ENCODE measurements at places on chromosomes 12 and 14.

DNA sequence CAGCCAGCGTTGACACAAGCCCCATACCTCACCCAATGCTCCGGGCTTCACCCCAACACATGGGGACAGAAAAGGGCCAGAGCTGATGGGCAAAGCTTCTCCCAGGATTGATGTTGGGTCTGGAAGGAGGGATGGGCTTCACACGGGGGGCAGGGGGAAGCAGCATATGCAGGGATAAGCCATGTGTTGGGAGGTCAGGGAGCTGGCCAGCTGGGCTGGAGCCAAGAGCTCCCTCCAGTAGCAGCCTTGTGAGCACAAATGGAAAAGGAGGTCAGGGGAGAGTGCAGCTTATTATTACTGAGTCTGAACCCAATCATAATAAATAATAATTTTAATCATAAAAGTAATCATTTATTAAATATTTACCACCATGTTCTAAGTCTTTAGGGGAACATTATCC is 9.3 kb downstream of the PLEKHD1 start:
- DNase-seq: no peak

DNA sequence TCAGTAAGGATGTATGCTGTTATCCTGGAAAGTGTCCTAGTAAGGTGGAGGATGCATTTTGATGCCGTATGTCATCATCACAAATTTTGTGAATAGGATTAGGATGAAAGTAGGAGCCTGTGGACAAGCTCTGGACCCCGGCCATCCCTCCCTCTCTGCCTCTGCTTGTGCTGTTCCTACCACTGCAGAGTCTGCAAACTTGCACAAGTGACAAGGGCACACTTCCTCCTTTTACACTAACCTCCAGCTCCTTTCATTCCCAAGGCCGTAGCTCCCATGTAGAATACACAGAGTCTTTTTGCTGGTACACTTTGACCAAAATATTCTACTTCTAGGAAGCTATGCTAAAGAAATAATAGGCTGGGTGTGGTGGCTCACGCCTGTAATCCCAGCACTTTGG is 13.3 kb upstream of the TMCC3 start:
- DNase-seq: no peak

- no peak for DNase-seq
These were observed 104.0 kb upstream of the CCND2 start for GRCh38 chr12:4169531-4169930.

DNA sequence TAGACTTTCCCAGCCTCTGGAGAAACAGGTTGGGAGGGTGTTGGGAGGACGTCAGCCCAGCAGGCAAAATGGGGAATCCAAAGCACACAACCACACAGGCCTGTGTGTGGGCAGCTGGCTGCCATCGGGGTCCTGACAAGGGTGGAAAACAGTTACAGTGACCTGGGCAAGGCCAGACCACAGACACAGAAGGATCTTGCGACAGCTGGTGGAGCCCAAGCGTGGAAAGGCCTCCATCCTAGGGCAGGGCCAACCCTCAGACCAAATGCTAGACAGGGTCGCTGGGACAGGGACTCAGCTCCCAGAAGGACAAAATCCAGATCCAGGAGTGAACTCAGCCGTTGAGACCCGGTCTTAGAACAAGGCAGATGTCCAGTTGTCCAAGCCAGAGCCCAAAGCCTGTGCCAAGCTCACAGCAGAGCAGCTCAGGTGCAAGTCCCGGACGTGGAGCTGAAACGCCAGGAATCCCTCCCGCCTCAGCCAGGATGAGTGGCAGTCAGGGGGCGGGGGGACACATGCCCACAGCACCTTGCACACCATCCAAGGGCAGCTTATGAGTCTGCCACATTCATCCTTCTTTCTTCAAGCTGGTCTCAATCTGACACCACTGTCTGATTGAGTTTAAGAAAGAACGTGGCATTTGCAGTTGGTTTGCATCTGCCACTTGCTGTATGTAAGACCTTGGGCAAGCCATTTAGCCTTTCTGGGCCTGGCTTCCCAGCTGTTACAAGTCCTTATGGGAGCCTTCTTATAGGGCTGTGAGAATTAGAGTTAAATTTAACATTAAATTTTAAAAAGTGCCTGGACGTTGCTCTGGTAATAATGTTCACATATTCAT is 37.6 kb downstream of the DEGS2 start:
- no peak for DNase-seq

DNA sequence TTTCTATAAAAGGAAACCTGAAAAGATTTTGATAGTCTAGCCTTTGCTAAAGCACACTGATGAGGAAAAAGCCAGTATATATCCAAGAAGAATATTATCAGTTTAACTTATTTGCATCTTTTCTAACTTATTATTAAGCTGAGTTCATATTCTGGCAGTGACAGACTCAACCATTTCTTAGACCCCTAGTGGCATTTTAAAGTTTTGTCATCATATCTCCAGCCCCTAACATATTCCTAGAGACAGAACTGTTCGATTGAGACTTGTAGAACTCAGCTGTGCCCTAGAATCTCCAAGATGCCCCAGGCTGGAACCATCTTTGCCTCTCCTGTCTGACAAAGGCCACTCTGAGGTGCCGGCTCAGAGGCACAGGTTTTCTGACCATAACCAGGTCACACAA is 365.6 kb downstream of the NELL2 start:
- DNase-seq: no peak
